ENCODE measurements at places on chromosomes 3 and 15.

DNA sequence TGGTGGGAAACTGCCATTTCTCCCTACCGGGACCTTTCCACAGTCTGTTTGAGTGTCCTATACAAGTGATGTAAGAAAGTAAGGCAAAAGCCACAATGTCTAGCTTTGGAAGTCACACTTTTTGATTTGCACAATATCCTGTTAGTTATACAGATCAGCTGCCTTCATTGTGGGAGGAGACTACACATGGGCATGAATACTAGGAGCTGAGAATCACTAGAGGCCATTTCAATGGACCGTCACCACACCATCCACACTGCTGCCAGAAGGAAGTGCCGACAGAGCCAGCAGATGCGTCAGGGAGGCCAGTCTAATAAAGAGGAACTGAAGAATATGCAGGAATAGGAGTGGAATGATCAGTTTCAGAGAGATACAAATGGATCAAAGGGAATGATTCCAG is 65.8 kb downstream of the SCN11A start:
- H3K4me3 ChIP-seq = no peak overlapping the region
- no peaks in the 10 kb centered on the region for H3K36me3 ChIP-seq
- H3K27ac ChIP-seq = no peak overlapping the region
- no peaks in the 10 kb centered on the region for H3K4me1 ChIP-seq

- peak overlapping the region; percentile 48 for H3K4me3 ChIP-seq
- peaks cover 9% of the 10 kb centered on the region for H3K4me1 ChIP-seq
- DNase-seq = no peak
- peaks cover 21% of the 10 kb centered on the region for H3K27me3 ChIP-seq
Observed at GRCh38 chr3:194203482-194204041, 67.6 kb downstream of the HES1 start.

- H3K4me3 ChIP-seq = no peak overlapping the region
- H3K27ac ChIP-seq = no peak overlapping the region
- DNase-seq = peak; percentile 58
- no peaks in the 10 kb centered on the region for H3K36me3 ChIP-seq
- H3K27me3 ChIP-seq = no peaks in the 10 kb centered on the region
Observed at GRCh38 chr3:46861605-46862368, 1.5 kb downstream of the MYL3 start.

- H3K4me3 ChIP-seq = no peak overlapping the region
- H3K4me1 ChIP-seq = peaks cover 72% of the 10 kb centered on the region
- DNase-seq = no peak
Observed at GRCh38 chr15:63367390-63367789, 14.3 kb downstream of the CA12 start.

All from suprapubic skin (tissue), 4 donors.